ENCODE measurements at places on chromosomes 4 and X. TPM values are rescaled to one million over a fixed set of nuclear protein-coding genes. Genes with fewer than 3 reads are reported as not detected.

The ETDB gene
- polyA plus RNA-seq, result not detected

The AKAP4 gene
- not detected for polyA plus RNA-seq

The IBSP gene
- not detected for polyA plus RNA-seq

The ZGRF1 gene
- polyA plus RNA-seq, result 4.9 TPM

DNA sequence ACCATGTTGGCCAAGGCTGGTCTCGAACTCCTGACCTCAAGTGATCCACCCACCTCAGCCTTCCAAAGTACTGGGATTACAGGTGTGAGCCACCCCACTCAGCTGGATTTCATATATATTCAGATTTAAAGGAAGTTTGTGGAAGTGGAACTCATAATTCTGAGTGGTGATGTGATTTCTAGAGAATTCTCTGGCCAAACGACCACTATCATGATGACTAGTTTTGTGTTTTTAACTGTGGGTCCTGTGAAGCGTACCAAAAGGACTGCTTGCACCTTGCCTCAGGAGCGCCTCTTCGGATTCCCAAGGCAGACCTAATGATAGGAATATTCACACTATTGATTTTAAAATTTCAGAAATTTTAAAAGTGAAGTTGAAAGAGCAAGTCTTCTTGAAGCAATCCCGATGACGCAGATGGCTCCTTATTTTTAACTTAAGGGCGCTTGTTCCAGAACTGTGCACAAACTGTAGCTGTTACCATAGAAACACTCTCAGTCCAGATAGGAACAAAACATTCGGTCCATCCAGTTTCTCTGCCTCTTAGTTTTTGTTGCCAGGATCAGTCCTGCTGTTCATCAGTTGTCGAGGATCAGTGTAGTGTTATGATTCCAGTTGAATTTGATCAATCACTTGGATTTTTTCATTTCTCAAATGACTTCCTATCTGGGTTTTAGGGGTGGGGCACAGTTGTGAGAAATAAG, 51.7 kb upstream of the CLCN4 start:
- no peak for DNase-seq
- no peaks in the 10 kb centered on the region for H3K36me3 ChIP-seq
- H3K4me1 ChIP-seq, result peaks cover 6% of the 10 kb centered on the region
- no peak overlapping the region for H3K4me3 ChIP-seq

GRCh38 chrX:24774650-24775049, 80.9 kb downstream of the POLA1 start:
- no peaks in the 10 kb centered on the region for H3K4me1 ChIP-seq
- H3K27ac ChIP-seq, result no peak overlapping the region
- H3K36me3 ChIP-seq, result no peaks in the 10 kb centered on the region
- peaks cover 5% of the 10 kb centered on the region for H3K27me3 ChIP-seq
- H3K4me3 ChIP-seq, result no peak overlapping the region

GRCh38 chr4:160182727-160183126, 1079.8 kb downstream of the RAPGEF2 start:
- no peaks in the 10 kb centered on the region for H3K4me1 ChIP-seq
- no peaks in the 10 kb centered on the region for H3K27me3 ChIP-seq
- H3K4me3 ChIP-seq, result no peak overlapping the region
- no peaks in the 10 kb centered on the region for H3K36me3 ChIP-seq
- H3K27ac ChIP-seq, result no peak overlapping the region
- no peak for DNase-seq

GRCh38 chr4:105092768-105093167, 53.9 kb upstream of the TET2 start:
- DNase-seq, result no peak
- H3K4me3 ChIP-seq, result no peak overlapping the region
- H3K27ac ChIP-seq, result no peak overlapping the region
- H3K27me3 ChIP-seq, result no peaks in the 10 kb centered on the region

- H3K27ac ChIP-seq, result no peak overlapping the region
- no peak for DNase-seq
- H3K27me3 ChIP-seq, result no peaks in the 10 kb centered on the region
- no peaks in the 10 kb centered on the region for H3K4me1 ChIP-seq
Observed at GRCh38 chrX:99719140-99719539, 690.9 kb downstream of the PCDH19 start.

- H3K36me3 ChIP-seq, result no peaks in the 10 kb centered on the region
- H3K27me3 ChIP-seq, result no peaks in the 10 kb centered on the region
- H3K4me1 ChIP-seq, result peaks cover 4% of the 10 kb centered on the region
Observed at GRCh38 chr4:14726441-14726840, 275.8 kb upstream of the CPEB2 start.

DNA sequence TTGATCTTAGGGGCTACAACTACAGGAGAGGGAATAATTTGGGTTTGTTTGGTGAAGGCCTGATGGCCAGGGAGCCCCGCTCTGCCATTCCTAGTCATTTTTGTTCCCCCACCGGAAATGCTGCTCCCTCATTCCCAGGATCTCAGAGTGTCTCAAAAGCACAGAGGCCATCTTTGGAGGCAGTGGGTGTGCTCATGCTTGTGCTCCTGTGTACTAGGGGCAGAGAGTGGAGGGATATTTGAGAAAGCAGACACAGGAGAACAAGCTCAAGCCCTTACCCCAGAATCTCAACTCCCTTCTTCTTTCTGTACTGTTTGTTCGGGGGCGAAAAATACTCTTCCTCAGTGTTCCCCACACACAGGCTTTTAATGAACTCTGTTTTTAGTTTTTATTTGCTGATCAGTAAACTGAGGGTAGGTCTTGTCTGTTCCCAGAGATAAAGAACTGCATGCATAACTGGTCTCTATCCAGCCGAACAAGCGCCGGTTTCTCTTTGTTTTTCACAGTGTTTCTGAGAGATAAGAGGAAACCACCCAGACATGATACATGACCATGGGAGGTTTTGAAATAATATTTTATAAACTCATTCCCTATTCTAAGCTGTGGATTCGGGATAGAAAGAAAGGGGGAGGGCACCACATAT, 32.9 kb upstream of the XK start:
- no peak for DNase-seq
- no peaks in the 10 kb centered on the region for H3K27me3 ChIP-seq
- H3K36me3 ChIP-seq, result no peaks in the 10 kb centered on the region
- no peak overlapping the region for H3K4me3 ChIP-seq

- H3K27me3 ChIP-seq, result no peaks in the 10 kb centered on the region
- DNase-seq, result no peak
- no peak overlapping the region for H3K27ac ChIP-seq
- H3K36me3 ChIP-seq, result no peaks in the 10 kb centered on the region
- no peak overlapping the region for H3K4me3 ChIP-seq
Observed at GRCh38 chr4:5824635-5825034, 68.3 kb downstream of the CRMP1 start.

DNA sequence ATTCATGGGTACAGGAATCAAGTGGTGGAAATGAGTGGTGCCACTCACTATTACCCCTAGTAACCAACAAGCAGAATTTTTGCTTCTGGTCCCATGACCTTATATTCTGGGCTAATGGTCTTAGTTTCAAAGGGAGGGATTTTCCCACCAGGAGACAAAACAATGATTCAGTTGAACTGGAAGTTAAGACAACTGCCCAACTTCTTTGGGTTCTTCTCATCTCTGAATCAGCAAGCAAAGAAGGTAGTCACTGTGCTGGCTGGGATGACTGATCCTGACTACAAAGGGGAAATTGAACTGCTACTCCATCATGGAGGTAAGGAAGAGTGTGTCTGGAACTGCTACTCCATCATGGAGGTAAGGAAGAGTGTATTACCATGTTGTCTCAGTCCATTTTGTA, 87.2 kb downstream of the IL13RA2 start:
- no peak overlapping the region for H3K4me3 ChIP-seq
- H3K36me3 ChIP-seq, result no peaks in the 10 kb centered on the region
- H3K4me1 ChIP-seq, result no peaks in the 10 kb centered on the region
- no peak overlapping the region for H3K27ac ChIP-seq
- peaks cover 4% of the 10 kb centered on the region for H3K27me3 ChIP-seq

DNA sequence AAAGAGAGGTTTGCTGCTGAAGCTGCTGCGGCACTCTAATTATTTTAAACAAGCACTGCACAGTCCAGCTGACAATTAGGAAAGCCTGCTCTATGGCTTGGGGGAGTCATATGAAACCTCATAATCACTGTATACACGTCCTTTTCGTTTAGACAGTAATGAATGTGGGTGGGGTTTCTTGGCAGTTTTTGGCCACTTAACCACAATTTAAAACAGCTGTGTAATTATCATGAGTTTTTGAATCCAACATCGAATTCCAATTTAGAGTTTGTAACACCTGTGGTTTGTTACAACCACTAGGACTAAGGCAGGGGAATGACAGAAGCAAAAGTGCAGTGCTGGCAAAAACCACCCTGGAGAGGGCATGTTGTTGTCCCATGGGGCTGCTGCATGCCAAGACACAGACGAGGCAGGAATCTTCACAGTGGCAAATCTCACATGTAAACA, 99.5 kb downstream of the CXXC4 start:
- H3K36me3 ChIP-seq, result no peaks in the 10 kb centered on the region
- DNase-seq, result no peak
- H3K27me3 ChIP-seq, result no peaks in the 10 kb centered on the region
- no peaks in the 10 kb centered on the region for H3K4me1 ChIP-seq
- H3K27ac ChIP-seq, result no peak overlapping the region
- no peak overlapping the region for H3K4me3 ChIP-seq

- DNase-seq, result no peak
- no peak overlapping the region for H3K4me3 ChIP-seq
- no peaks in the 10 kb centered on the region for H3K27me3 ChIP-seq
- no peak overlapping the region for H3K27ac ChIP-seq
- H3K36me3 ChIP-seq, result no peaks in the 10 kb centered on the region
- no peaks in the 10 kb centered on the region for H3K4me1 ChIP-seq
Observed at GRCh38 chr4:159079074-159079473, 23.8 kb upstream of the RAPGEF2 start.

DNA sequence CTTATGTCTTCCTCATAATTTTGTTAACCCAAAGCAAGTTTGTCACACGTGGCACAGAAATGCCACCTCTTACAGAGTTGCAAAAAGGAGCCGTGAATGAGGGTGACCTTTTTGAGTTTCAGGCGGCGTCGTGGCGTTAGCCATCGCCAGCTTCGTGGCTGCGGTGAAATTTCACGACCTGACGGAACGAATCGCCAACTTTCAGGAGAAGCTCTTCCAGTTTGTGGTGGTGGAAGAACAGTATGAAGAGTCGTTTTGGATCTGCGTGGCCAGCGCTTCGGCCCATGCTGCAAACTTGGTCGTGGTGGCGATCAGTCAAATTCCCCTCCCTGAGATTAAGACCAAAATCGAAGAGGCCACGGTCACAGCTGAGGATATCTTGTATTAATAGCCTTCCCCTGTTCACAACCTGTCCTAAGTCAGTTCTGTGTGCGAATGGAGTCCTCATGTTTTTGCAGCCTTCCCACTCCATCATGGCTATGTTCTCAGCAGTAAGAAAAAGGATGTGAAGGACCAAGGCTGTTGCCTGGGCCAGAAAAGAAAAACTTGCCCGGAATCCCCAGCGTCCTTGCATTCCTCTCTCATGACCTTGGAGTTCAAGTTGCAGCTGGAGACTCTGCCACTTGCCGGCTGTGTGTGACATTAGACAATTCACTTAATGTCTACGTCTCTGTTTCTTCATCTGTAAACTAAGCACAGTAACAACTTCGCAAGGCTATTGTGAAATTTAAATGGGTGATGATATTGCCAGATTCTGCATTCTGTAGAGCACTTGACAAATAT, 11.9 kb downstream of the CLRN2 start:
- H3K4me3 ChIP-seq, result no peak overlapping the region
- no peaks in the 10 kb centered on the region for H3K4me1 ChIP-seq
- DNase-seq, result no peak
- no peak overlapping the region for H3K27ac ChIP-seq
- no peaks in the 10 kb centered on the region for H3K27me3 ChIP-seq

GRCh38 chr4:109177096-109177810, 125.2 kb downstream of the COL25A1 start:
- H3K27me3 ChIP-seq, result no peaks in the 10 kb centered on the region
- DNase-seq, result no peak
- H3K36me3 ChIP-seq, result no peaks in the 10 kb centered on the region
- no peaks in the 10 kb centered on the region for H3K4me1 ChIP-seq
- no peak overlapping the region for H3K4me3 ChIP-seq

DNA sequence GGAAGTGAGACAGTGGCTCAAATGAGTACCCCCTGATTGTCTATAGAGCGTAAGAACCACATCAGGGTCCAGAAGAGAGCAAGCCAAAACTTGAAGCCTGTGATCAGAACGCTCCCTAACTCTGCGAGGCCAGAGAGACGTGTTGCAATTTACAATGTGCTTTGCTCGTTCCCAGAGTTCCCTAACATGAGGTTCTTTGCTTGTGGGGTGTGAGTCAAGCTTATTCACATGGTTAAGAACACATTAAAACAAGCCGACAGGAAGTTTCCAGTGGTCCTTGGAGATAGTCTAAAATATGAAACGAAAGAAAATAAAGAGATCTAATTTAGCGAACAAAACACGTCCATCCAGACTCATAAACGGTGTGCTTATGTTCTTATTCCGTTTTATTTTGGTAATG, 702.3 kb downstream of the TRIML1 start:
- H3K36me3 ChIP-seq, result no peaks in the 10 kb centered on the region
- no peak overlapping the region for H3K4me3 ChIP-seq
- no peak for DNase-seq
- no peaks in the 10 kb centered on the region for H3K4me1 ChIP-seq

DNA sequence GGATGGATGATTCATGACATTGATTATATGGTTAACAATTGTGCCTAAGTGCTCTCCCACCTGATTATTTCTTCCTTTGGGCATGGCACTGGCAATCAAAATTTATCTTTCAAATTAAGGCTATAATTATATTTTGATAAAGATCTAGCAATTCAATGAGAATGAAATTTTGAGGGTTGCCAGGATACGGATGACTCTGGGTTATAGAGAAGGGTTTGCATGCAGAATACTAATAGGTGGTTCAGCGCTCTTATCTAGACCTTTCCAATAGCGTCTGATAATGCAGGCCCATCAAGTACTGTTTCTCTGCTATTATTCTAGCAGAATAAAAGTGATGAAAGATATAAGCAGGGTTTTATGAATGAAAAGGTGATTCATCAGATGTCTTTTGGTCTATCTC, 74.9 kb upstream of the SCML1 start:
- no peak overlapping the region for H3K4me3 ChIP-seq
- H3K27ac ChIP-seq, result no peak overlapping the region
- no peaks in the 10 kb centered on the region for H3K36me3 ChIP-seq
- DNase-seq, result no peak
- H3K4me1 ChIP-seq, result no peaks in the 10 kb centered on the region
- no peaks in the 10 kb centered on the region for H3K27me3 ChIP-seq

GRCh38 chr4:134787315-134787714, 585.7 kb upstream of the PABPC4L start:
- H3K36me3 ChIP-seq, result no peaks in the 10 kb centered on the region
- H3K4me1 ChIP-seq, result no peaks in the 10 kb centered on the region
- DNase-seq, result no peak

DNA sequence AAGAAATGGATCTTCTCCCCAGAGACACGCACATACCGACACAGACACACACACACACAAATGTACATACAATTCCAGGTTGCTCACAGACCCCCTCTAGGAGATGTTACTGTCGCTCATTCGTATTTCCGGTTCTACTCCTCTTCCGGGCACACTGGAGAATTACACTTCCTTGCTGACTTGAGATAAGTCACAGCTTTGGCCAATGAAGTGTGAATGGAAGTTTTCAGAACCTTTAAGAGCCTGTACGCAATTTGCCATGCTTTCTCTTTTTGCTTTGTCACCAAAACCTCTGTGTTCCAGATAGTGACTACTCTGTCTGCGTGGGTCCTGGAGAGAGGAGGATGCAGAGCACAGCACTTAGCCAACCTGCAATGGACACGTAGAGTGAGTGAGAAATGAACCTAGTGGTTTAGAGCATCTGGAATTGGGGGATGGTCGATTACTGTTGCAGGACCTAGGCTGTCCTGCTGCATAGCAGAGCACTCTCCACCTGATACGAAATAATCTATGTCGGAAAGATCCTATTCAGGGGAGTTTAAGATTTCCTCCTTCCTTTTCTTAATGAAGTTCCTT, 239.5 kb upstream of the TET2 start:
- DNase-seq, result no peak
- H3K36me3 ChIP-seq, result no peaks in the 10 kb centered on the region
- H3K4me3 ChIP-seq, result no peak overlapping the region
- no peaks in the 10 kb centered on the region for H3K27me3 ChIP-seq
